Amniotic epithelial cell (primary cell): ENCODE measurements at places on chromosomes 2 and 18.

DNA sequence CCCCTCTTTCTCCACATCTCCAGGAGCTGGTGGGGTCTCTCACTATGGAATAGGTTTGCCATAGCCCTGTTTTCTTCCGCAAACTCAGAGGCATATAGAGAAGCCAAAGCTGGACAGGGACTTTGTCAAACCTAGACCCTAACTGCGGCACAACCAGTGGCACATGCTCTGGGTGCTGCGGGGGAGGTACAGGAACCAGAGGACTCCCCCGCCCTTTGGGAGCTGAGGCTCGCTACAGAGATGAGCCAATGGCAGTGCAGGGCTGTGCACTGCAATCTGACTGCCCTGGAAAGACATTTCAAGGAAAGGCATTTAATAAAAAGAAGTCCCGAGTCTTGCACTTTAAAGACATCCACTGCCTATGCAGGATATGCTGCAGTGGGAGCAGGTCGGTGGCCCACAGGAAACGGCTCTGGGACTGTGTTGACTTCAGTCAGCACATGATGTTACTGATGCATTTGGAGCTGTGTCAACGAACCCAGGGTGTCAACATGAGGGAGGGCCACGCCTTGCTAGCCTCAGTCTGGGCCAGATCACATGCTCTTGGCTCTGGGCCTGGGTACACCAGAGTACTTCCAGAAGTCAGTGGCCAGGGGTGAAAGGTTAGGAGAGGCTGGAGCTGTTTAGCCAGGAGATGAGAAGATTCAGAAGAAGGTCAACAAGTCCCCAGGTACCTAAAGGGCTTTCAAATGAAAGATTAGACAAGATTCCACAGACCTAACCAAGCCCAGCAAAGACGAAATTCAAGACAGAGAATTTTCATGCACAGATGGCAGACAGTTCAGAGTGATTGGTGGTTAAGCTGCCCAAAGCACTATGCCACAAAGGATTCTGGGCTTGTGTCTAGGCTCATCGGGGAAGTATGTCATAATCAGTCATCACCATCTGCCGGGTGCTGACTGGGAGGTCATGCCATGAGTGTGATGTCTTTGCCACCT is 8.2 kb downstream of the SLC35F6 start:
- peak; percentile 56 for DNase-seq

DNA sequence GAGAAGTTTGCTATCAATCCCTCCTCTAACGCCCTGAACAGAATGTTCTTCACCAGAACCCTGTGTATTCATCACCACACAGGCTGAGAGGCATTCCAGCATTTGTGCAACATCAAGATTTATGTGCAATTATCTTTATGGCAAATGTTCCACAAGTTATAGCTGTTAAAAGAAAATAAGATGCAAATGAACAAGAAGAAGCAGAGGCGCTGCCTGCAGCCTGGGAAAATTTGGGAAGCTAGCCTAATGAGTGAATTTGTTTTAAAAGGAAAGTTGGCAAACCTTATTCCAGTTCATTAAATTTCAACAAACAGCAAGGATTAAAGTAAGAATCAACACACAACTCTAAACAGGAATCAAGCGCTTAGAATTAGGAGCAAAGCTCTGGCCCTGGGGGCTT is 5.3 kb downstream of the TPO start:
- DNase-seq, result no peak

DNA sequence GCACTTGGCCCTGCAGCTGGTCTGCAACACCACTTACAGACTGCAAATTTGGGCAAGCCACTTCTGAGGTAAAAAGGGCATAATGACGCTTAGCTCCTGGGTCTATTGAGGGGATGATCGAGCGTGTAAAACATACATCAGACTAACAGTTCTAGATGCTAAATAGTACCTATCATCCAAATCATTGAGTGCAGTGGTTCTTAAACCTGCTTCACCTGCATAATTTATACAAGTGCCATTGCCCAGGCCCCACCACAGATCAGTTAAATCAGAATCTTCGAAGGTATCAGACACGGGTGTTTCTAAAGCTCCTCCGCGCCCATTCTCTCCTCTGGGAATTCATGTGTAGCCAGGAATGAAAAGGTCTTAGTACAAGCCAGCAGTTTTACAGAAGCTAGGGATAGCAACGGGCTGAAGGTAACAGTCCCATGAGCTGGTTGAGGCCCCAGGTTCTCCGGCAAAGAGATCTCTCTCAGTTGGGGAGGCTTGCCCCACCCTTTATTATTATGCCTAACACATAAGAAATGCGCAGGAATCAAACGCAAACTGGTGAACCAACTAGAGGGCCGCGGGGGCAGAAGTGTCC is 737 bp upstream of the RNF181 start:
- DNase-seq, result no peak

DNA sequence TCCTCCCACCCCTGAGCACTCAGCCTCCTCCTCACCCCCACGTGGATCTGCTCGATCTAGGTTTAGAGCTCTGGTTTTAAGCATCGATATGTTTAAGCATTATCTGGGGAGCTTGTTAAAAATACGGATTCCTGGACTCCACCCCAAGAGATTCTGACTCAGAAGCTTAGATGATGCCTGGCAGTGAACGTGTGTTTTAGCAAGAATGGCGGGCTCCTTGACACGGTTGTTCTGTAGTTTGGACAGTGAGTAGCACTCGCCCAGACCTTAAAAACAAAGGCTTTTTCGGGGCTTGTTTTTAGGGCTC is 47.3 kb downstream of the LDLRAD4 start:
- DNase-seq, result no peak

GRCh38 chr2:229083606-229084340 is 187.3 kb downstream of the PID1 start:
- DNase-seq, result no peak

- DNase-seq, result peak; percentile 58
Observed at GRCh38 chr2:8636041-8636491, 45.8 kb upstream of the ID2 start.
